AG10803 (cell line): ENCODE measurements at places on chromosomes 16 and 17.
A peak's percentile ranks its signal among the peaks of the same experiment; 100 is the strongest.

DNA sequence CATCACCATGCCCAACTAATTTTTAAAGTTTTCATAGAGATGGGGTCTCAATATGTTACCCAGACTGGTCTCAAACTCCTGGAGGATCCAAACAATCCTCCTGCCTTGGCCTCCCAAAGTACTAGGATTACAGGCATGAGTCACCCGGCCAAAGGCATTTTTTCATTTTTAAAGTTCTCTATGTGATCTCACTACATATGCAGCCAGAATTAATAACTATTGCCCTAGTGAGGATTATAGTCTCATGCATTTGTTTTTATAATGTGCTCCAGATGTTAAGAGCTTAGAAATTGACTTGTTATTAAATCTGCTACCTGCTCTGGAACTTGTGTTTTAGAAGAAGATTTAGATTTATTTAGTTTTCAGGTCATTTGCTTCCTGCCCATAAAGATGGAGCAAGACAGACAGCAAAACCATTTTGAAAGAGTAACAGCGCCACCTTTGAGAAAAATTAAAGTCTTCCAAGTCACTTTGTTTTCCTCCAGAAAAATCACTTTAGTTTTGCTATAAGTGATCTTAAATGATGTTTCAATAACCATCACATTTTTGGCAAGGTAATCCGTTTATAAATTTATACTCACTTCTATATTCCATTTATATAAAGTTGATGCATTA lies 79.5 kb downstream of the CA4 start:
- DNase-seq: peak; percentile 44

GRCh38 chr17:79047291-79047920 lies 23.4 kb downstream of the C1QTNF1 start:
- DNase-seq: no peak

GRCh38 chr16:10870808-10871156 lies 6.2 kb upstream of the CIITA start:
- no peak for DNase-seq

- no peak for DNase-seq
Measured at GRCh38 chr17:45426561-45426960, 6.1 kb downstream of the ARHGAP27 start.

DNA sequence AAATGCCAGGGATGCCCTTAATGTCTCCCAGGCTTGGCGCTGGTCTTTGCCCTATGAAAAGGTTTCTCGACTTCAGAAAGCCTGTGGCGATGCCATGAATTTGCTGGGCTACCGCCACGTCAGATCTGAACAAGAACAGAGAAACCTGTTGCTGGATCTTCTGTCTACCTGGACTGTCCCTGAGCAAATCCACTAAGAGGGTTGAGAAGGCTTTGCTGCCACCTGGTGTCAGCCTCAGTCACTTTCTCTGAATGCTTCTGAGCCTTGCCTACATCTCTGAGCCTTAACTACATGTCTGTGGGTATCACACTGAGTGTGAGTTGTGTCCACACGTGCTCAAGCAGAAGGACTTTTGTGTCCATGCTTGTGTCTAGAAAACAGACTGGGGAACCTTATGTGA lies 11.4 kb downstream of the CHST4 start:
- DNase-seq: peak; percentile 39

- no peak for DNase-seq
Measured at GRCh38 chr17:64245218-64246145, 17.6 kb downstream of the TEX2 start.

- no peak for DNase-seq
Measured at GRCh38 chr16:19854543-19854876, 30.1 kb downstream of the GPRC5B start.

DNA sequence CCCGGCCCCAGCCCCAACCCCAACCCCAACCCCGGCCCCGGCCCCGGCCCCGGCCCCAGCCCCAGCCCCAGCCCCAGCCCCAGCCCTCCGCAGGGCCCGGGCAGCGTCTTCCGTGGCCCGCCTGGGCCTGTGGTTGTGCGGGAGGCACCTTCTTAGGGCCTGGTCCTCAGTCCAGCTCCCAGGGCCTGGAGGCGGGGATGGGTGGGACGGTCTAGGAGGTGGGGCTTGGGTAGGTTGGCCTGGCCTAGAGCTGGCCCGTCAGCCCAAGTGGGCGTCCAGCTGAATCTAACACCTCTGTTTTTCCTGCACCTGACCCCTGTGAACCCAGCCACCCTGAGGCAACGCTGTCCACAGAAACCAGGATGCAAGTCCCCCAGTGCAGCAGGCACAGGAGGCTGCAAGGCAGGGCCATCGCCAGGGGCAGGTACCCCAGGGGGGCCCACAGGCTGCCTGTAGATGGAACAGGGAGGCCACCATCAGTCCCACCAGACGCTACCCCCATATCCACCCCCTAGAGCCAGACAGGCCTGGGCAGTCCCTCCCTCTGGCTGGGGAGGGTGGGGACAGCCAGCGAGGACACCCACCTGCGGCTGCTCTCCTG lies 8.8 kb downstream of the MSLN start:
- no peak for DNase-seq

DNA sequence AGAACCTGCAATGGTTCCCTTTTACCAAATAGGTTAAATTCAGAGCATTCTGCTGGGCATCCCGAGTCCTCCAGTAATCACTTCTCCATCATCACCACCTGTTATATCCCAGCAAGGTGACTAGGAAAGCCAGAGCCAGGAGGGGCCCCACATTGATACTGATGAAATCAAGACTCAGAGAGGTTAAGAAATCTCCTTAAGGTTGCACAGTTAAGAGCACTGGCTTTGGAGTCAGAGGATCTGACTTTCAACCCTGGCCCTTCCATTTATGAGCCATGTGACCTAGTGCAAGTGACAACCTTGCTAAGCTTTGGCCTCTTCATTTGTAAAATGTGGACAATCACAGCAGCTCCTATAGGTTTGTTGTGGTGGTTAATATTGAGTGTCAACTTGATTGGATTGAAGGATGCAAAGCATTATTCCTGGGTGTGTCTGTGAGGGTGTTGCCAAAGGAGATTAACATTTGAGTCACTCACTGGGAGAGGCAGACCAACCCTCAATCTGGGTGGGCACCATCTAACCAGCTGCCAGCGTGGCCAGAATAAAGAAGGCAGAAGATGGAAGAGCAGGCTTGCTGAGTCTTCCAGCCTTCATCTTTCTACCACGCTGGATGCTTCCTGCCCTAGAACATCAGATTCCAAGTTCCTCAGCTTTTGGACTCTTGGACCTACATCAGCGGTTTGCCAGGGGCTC lies 194.2 kb upstream of the ASIC2 start:
- no peak for DNase-seq

GRCh38 chr17:56222255-56222654 lies 69.0 kb downstream of the ANKFN1 start:
- peak; percentile 6 for DNase-seq

GRCh38 chr16:8962393-8963009 lies 1.2 kb downstream of the USP7 start:
- DNase-seq: no peak

GRCh38 chr17:48374650-48375230 lies 55.3 kb downstream of the SKAP1 start:
- DNase-seq: no peak

- DNase-seq: no peak
Measured at GRCh38 chr16:66421891-66422290, 5.2 kb upstream of the BEAN1 start.

GRCh38 chr17:47915776-47916398 lies 19.9 kb downstream of the SP2 start:
- no peak for DNase-seq

DNA sequence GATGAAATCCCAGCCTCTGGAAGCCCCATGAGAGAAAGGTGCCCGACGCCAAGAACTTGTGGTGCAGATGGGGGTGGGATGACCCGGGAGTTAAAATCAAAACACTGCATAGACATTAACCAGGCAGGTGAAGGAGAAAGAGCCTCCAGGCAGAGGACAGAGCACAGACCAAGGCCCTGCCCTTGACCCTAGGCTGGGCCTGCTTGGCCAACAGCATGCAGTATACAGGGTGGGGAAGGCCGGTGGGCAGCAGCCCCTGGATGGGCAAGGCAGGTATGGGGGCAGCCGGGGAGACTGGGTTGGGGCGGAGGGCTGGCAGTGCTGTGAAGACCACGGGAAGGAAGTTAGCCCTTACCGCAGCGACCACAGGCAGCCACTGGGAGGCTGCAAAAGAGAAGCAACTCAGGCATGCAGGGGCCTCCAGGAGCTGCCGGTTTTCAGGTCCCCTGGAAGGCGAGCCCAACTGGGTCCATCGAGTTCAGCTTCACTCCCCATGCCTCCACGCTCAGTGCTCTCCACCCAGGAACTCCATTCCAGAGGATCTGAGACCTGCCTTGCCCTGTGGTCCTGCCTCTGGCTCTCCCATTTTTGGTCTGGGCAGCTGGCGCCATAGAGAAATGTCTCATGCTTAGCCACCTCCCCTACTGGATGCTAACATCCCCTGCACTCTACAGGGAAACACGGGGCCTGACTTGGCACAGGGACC lies 81.2 kb downstream of the C16orf95 start:
- DNase-seq: no peak

DNA sequence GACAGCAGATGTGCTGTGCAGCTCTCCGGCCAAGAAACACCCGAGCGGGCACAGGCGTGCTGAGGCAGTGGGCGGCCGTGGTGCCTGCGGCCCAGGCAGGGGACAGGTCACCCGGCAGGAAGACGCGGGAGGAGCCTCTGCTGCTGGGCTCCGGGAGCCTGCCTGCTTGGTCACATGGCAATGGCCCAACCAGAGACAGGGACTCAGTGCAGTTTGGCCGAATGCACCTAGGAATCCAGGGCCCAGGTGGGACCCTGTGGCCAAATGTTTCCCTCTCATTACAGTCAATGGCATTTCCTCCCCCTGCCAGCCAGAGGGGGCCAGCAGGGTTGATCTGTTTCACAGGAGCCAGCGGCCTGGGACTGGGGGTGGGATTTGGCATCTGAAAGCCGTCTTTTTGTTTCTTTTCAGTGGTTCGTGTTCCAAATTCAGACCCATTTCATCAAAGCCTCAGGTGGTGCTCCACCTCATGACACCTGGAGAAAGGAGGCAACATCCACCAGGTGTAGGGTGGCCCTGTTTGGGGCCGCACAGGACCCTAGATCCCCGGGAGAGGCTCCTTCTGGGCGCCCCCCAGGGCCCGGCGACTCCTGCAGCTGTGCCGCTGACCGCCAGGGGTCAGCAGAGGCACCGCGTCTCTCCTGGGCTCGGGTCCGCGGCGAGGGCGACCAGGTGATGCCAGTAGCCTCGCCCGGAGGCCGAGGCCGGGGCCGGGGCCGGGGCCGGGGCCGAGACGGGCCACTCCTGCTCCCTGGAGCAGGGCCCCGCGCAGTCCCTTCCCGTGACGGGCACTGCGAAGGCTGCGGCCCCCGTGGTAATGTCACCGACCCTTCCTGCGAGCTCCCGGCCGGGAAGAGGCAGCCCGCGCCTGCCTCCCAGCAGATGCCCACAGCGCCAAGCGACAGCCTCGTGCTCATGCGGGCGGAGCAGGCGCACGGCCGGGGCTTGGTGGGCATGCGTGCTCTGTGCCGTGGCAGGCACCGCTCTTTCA lies 118.5 kb downstream of the C16orf78 start:
- DNase-seq: no peak

DNA sequence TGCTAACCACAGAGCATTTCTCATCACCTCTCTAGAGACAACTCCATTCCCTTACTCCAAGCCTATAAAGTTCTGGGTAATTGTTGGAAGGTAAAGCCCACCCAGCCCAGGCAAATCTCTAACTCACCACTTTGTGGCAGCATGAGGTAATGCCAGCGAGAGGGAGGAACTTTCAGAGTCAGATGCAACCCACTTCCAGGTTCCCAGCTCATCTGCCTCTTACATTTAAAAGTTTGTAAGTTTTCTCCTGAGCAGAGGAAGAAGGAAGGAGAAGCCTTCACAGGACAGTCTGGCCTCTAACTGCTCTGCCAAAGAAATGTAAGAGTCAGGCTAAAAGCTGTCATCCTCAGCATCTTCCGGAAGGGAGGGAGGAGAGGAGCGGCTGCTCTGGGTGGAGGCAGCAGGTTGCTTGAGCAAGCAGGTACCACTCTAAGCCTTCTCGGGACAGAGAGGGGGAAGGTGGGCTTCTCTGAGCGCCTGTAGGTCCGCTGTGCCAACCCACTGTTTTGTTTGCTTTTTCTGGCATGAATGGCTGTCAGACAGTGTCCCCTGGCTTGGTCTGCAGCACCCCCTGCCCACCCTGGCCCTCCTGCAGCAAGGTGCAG lies 1.0 kb downstream of the ZNF319 start:
- DNase-seq: peak; percentile 42

DNA sequence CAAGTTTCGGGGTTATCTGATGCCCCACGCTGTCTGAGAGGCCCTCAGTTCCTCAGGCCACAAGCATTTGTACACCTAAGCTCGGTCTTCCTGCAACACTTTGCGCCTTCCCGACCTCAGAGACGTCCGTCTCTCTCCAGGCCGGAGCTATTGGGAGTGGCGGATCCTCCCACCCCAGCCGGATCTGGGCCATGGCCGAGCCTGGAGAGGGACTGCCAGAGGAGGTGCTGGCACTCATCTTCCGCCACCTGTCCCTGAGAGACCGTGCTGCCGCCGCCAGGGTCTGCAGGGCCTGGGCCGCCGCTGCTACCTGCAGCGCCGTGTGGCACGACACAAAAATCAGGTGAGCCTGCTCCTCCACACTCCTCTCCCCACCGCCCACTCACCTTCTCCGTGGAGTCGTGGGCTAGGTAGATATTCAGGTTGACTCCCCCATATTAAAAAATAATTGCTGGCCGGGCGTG lies 1.9 kb downstream of the FBXL8 start:
- no peak for DNase-seq

GRCh38 chr17:35890774-35891155 lies 10.6 kb upstream of the CCL5 start:
- no peak for DNase-seq

- peak; percentile 58 for DNase-seq
Measured at GRCh38 chr16:30032083-30032819, 1.2 kb upstream of the TLCD3B start.

- DNase-seq: peak; percentile 40
Measured at GRCh38 chr17:37642681-37643080, 565 bp downstream of the DDX52 start.

- DNase-seq: peak; percentile 45
Measured at GRCh38 chr17:76421044-76421407, 31.9 kb downstream of the UBE2O start.

DNA sequence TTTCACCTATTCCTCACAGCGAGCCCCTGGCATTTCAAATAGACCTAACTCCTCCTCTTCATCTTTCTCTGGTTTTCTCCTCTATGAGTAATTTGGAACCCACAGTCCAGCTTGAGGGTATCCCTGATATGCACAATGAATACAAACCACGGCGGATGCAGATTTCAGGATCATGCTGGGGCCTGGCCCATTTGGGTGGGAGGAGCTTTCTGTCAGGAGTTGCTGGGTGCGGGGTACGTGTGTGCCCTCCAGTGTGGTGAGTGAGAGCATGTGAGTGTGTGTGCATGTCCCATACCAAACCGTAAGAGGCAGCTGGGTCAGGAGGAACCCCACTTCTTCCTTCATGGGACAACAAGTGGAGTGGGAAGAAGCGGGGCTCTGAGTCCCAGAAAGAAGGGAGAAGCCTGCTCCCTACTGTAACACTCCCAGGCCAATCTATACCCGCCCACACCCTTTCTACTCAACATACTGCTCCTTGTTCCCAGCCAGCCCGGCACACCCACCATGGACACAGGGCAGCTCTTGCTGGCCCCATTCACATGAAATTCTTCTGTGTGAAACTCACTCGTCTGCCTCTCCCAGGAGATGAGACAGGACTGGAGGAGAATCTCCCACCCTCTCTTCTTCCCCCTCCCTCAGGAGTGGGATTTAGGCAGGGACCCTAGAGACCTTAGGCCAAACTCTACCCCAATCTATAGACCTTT lies 18.4 kb downstream of the CNTNAP1 start:
- no peak for DNase-seq
